ENCODE measurements at places on chromosomes 1 and 21.

- no peak for DNase-seq
These were observed 90.5 kb downstream of the LAMC2 start for GRCh38 chr1:183276386-183277080.

GRCh38 chr1:193747579-193747978 is 561.2 kb upstream of the B3GALT2 start:
- DNase-seq: no peak

GRCh38 chr21:16536643-16537434 is 807.1 kb downstream of the USP25 start:
- no peak for DNase-seq

- DNase-seq: no peak
These were observed 38.9 kb downstream of the ZC3H11B start for GRCh38 chr1:219573960-219574359.

GRCh38 chr21:44752671-44753235 is 41.4 kb upstream of the TSPEAR start:
- no peak for DNase-seq

GRCh38 chr1:213779228-213779627 is 208.5 kb upstream of the PROX1 start:
- DNase-seq: no peak

- DNase-seq: no peak
These were observed 81.5 kb downstream of the OBSCN start for GRCh38 chr1:228289239-228289849.

GRCh38 chr1:30911059-30911954 is 2.7 kb upstream of the SDC3 start:
- peak; percentile 43 for DNase-seq

DNA sequence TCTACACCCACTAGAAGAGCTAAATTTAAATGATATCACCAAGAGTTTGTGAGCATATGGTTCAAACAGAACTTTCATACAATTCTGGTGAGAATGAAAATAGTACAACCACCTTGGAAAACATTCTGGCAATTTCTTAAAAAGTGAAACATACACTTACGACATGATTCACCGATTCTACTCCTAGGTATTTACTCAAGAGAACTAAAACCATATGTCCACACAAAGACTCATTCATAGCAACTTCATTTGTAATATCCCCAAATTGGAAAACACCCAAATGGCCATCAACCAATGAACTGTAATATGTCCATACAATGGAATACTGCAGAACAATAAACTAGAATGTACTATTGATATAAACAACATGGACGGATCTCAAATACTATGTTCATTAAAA is 51.2 kb upstream of the ADAM30 start:
- DNase-seq: no peak

DNA sequence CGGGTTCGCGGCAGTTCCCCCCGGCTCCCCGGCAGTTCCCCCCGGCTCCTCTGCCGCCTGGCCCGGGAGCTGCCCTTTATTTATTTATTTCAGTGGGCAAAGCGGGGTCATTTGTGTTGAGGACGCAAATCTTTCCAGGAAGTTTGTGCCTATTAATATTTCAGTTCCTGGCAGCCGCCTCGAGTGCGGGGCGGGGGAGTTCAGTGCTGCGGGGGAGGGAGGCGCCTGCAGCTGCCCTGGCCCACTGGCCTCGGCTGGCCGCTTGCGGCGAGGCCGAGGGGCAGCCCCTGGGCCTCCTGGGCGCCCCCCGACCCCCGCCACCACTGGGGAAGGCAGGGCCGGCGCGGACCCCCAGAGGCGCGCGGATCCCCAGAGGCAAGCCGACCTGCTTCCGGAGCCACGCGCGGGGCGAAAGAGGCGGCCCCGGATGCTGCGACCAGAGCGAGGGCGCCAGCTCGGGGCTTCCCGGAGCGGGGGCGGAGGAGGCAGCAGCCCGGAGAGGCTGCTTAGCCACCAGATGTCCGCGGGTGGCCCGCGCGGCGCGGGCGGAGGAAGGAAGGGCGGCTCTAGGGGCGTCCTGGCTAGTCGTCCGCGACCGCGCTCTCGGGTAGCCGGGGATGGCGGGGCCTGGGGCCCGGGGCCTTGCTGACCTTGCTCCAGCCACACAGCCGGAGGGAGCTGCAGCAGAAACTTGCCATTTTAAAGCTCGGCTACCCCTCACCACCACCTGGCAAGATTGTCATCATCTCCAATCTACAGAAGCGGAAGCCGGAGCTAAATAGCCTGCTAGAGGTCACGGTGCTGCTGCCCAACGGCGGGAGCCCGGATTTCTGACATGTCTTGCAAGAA is 48.0 kb downstream of the H3-3A start:
- no peak for DNase-seq

DNA sequence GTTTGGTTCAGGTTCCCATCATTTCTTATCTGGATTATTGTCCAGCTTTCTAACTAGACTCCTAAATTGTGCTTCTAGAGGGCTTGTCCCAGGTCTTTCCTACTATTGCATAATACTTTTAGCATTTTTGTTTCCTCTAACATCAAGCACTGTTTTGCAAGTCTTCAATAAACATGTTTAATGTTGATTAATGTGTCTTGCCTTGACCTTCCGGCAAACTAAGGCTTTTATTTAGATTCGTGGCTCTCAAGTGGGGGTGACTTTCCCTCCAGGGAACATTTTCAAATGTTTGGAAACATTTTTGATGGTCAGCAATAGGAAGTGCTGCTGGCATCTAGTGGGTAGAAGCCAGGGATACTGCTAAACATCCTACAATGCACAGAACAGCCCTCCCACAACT is 90.7 kb downstream of the RPE65 start:
- no peak for DNase-seq

GRCh38 chr1:2055911-2056575 is 5.8 kb downstream of the PRKCZ start:
- DNase-seq: no peak

DNA sequence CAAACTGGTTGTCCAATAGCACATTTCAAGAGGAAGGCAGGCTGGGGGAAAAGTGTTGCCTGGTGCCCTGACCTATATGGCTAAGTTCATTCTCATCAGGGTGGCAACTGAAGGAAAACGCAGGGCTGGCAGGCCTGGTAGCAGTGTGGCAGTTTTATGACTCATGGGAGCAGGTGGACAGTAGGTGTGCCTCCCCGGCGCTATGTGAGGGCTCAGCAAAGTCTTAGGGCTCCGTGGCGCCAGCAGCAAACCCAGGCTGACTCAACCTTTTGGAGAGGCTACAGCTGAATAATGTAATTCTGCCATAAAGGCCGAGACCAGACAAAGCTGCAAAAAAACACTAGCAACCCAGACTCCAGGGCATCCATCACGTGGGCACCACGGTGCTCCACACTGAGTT is 23.6 kb downstream of the GADD45A start:
- DNase-seq: no peak

GRCh38 chr1:244952940-244953339 is 88.6 kb upstream of the HNRNPU start:
- DNase-seq: no peak

- no peak for DNase-seq
These were observed 39.0 kb downstream of the DOP1B start for GRCh38 chr21:36195613-36196012.

DNA sequence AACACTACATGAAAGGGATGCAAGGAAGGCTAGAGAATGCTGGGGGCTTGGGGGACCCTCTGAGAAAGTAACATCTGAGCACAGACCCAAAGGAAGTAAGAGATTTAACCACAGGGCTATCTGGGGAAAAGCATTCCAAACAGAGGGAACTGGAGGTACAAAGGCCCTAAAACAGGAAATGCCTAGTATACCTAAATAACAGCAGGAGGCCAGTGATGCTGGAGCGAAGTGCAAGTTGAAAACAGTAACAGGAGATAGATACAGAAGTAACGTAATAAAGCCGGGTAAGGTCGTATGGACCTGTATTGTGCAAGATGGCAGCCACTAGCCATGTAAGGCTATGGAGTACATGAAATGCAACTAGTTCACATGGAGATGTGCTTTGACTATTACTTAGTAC is 52.1 kb downstream of the CD34 start:
- no peak for DNase-seq

GRCh38 chr1:6507461-6507911 is 16.0 kb upstream of the PLEKHG5 start:
- DNase-seq: no peak

DNA sequence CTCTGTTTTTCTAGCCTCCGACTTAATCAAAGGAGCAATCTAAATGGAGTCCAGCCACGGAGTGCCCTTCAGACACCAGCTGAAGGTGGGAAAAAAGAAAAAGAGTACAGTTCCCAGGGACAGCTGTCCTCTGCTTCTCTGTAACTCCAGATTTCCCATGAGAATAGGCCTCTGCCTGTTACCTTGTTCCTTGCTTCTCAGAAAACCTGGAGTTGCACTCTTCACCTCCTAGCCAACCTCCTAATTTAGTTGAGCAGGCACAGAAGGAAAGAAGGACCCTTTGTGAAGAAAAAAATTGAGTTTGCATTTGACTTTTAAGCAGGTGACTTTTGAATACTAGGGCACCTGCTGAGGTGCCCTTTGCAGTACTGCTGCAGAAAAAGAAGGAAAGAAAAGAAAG is 8.3 kb downstream of the BARHL2 start:
- DNase-seq: no peak

GRCh38 chr1:24759492-24759891 is 14.2 kb downstream of the CLIC4 start:
- no peak for DNase-seq
